ENCODE measurements at places on chromosomes 16 and 17.

DNA sequence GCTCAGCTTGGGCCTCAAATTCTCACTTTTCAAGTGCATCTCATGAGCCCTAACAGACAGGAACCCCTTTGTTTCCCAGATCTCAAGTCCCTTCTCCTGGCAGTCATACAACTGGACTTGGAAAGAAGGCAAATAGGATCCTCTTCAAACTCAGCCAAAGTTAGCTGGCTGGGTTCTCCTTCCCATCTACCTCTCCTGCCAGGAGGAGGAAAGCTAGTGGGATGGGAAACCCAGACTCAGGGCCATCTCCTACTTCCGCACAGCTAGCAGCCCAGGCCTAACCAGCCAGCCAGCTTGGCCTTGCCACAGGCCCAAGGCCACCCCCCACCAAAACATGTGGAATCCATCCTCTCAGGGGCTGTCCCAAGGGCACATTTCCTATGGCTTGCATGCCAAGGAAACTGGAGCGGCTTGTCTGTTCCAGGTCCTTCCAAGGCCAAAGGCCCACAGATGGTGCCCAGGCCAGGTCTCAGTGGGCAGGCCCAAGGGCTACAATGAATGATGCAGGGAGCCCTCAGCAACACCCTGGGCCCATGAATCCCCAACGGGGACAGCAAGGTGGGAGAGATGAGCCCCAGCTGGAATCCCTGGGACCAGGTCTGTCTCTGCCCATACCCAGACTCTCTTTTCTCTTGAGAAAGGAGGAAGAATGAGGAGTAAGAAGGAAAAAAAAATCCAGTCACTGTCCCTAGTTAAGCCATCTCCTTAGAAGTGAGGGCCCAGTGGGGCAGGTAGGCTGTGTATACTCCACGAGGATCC is 1.7 kb downstream of the SMARCD2 start:
- no peak for DNase-seq

GRCh38 chr17:34619687-34620217 is 40.4 kb downstream of the TMEM132E start:
- DNase-seq, result no peak

GRCh38 chr17:39823407-39824054 is 40.6 kb downstream of the IKZF3 start:
- DNase-seq, result no peak

- DNase-seq, result no peak
These were observed 2.3 kb downstream of the RND2 start for GRCh38 chr17:43027091-43028032.

- no peak for DNase-seq
These were observed 125.9 kb downstream of the MAP2K6 start for GRCh38 chr17:69540356-69540755.

- no peak for DNase-seq
These were observed 2.0 kb upstream of the KRT13 start for GRCh38 chr17:41507315-41507880.

DNA sequence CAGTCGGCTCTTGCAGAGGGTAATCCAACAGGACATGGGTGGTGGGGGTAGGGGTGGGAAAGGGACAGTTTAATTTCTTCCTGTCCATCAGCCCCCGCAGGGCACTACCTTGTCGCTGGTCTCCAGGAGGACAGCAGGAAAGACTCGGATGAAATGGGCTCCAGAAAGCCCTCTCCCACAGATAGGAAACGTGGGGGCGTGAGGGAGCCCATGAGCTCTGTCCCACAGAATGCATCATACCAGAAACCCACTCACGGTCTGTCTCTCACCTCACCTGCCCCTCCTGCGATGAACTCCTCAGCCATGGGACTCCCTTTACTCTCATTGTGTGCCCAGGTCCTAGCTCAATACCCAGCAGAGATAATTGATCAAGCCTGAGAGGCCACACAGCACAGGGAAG is 240.1 kb downstream of the GSG1L start:
- DNase-seq, result no peak

DNA sequence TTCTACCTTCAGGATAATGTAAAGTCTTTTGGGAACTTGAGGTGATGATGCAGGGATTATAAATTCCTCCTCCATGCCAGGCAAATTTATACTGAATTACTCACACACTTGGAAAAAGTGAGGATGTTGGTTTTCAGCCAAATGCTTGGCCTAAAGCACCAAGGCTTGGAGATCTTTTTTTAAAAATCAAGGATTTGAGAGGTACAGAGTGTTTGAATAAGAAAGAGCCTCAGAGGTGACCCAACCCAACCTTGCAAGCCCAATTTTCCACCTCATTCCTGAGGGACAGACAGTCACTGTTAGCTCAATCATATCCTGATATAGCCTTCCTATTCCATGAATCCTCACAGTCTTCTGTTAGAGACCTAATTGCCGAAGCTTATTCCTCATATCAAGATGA is 14.0 kb downstream of the GRIN2A start:
- DNase-seq, result no peak

DNA sequence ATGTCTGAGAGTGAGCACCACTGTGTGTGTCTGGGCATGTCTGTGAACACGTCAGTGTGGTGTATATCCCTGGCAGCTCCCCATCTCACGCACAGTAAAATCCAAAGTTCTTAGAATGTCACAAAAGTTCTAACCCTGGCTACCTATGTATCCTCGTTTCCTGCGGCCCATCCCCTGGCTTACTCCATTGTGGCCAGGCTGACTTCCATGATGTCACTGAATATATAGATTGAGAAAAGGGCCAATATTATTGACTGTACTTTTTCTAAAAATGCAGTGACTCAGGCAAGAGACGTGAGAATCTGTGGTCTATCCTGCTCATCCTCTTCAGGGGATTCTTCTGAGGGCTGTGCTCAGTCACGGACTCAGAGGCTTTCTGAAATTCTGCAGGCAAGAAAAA is 963 bp upstream of the METTL22 start:
- no peak for DNase-seq

GRCh38 chr17:14871921-14872320 is 393.2 kb downstream of the PMP22 start:
- peak; percentile 20 for DNase-seq

GRCh38 chr16:57926041-57926440 is 44.9 kb downstream of the CNGB1 start:
- DNase-seq, result no peak

DNA sequence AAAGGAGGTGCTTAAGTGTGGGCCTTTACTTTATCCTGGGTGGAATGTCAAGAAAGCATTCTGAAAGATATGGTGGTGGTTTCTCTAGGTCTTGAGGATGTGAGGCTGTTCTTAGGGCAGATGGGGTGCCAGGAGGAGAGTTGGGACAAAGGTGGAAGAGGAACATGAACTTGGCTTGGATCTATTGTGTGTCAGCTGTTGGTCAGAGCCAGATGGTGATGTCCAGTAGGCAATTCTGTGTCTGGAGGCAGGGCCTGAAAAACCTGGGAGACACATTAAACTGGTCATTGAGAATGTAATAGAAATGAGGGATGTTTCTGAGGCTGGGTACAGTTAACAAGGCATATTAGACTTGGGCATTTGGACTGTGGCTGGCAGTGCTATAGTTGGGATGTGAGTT is 32.6 kb upstream of the RGS9 start:
- no peak for DNase-seq

DNA sequence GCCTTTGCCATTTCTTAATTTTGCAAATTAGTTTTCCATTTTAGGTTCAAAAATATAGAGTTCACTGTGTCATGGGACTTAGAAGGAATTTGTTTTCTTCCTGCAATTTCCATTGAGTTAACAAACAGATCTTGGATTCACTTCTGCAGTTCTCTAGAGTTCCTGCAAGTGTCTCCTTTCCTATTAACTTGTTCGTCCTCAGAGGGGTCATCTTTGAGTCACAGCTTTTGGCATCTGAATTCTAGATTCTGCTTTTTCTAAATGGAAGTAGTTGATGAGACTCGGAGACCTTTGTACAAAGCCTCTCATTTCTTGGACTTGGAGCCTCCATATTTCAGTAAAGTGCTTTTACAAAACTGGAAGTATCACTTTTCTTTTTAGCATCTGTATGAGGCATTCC is 323.3 kb downstream of the BCAS3 start:
- DNase-seq, result peak; percentile 4

DNA sequence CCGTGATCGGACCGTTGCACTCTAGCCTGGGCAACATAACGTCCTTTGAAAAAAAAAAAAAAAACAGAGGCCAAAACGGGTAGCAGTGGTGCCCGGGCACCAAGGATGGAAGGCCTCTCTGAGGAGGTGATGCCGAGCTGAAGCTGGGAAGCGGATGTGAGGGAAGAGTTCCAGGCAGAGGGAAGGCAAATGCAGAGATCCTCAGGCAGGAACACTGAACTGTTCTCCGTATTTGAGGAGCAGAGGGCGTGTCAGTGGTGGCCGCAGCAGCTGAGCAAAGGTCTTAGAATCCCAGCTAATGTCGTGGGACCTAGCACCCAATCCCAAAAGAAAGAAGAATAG is 656 bp upstream of the KCTD13 start:
- DNase-seq, result no peak

GRCh38 chr16:28923652-28924398 is 1.2 kb downstream of the RABEP2 start:
- DNase-seq, result peak; percentile 98

- DNase-seq, result no peak
These were observed 9.0 kb downstream of the PIK3R5 start for GRCh38 chr17:8956465-8956902.

GRCh38 chr17:31687505-31688126 is 171.4 kb downstream of the COPRS start:
- DNase-seq, result no peak

DNA sequence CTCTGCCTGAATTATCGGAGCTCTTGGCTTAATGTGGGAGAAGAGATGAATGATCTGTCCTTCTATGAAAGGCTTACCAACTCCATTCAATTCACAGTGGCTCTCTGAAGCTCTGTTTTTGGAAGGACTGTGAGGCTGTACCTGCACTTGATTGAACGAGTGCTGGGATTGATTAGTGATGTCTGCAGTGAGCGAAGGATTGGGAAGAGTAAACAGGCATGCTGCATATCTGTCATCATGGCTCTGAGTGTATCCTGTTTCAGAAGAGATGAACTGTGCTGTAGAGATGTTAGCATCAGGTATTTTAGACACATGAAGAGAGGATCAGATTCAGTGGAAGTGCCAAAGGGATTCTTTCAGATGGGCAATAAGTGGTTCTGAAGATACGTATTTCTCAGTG is 564.0 kb downstream of the MAF start:
- DNase-seq, result no peak

DNA sequence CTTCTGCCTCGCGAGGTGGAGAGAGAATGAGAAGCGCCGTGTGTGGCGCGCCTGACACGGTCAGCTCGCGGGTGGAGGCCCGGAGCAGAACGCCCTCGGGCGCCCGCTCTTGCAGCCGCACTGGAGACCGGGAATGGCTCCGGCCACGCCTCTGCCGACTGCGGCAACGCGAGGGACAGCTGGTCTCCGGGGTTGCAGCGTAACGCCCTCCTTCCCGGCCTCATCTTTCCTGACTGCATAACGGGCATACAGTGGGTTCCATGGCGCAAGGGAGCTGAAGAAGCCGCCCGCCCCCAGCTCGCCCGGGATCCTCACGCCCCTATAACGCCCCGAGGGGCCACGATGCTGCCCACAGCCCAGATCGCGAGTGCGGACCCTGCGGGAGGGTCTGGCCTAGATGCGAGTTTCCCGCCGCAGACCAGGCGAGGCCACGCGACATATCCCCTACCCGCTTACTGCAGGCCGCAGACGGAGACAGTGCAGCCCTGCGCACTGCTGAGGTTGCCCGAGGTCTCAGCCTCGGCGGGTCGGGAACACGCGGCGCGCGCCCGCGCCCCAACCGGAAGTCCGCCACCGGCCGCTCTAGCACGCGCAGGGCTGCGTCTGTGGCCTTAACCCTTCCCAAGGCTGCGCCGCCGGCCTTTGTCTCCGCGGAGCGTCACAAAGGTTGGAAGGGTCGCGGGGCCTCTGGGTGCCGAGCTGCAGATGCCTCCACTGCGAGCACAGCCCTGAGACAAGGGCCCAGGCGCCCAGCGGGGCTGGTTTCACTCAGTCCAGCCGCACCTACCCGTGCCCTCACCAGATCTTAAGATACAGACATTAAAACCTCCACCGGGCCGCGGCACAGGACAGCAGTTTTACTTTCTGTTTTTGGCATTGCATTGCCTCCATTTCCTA is 18.8 kb downstream of the BCL7C start:
- peak; percentile 87 for DNase-seq

- DNase-seq, result no peak
These were observed 50.8 kb downstream of the TOM1L2 start for GRCh38 chr17:17921192-17922069.

DNA sequence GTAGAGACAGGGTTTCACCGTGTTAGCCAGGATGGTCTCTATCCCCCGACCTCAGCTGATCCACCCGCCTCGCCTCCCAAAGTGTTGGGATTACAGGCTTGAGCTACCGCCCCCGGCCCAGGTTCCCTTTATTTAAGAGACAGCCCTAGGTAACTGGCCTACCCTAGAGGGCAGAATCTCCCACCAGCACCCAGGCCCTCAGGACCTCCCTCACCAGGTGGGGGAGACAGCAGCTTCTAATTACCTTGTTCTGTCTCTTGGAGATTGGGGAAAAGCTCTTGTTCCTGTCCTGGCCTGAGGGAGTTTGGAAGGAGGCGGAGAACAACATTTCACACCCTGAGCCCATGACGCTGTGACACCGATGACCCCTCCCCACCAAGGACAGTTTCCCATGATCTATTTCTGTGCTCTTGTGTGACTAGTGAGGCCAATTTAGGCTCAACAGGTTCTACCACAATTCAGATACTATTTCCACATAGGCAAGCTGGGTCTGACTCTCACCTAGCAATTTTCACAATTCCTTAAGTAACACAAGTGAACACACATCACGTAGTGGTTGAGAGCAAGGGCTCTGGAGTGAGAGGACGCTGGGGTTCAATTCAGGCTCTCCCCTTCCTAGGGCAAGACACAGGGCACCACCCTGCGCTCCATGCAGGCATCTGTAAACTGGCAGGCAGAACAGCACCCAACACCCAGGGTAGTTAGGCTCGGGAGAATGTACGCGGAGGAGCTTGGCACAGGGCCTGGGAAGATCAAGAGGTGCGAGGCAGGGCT is 20.4 kb downstream of the HDAC5 start:
- no peak for DNase-seq

- DNase-seq, result no peak
These were observed 11.2 kb upstream of the ERN2 start for GRCh38 chr16:23724096-23724784.
